ENCODE measurements at places on chromosomes 2 and 18.

DNA sequence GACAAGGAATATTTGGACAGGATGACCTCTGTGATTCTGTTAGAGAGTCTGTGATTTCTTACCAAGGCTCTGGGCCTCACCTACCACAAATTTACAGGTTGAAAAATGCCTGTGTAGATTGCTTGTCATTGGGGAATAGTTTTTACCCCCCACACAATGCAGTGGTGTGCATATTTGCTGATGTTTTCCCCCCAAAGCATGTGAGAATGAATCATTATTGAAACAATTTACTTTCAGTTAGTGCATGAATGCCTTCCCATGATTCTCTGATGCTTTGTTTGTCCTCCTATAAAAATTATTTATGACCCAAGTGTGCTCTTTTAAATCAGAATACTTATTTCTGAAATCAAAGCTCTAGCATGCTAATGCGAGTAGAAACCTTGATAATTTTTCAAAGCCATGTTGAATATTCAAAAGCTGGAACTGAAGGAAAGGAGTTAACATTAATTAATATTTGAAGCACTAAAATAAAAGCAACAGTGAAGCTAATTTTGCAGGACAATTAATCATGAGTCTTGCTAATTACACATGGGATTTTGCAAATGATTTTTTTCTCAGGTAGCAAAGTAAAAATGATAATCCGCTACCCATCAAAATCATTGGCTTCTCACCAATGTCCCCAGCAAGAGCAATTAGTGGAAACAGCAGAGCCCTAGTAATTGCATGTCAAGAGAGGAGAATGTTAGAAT lies 361.2 kb upstream of the HNRNPA3 start:
- no peak for DNase-seq

GRCh38 chr2:121386707-121387106 lies 101.7 kb upstream of the TFCP2L1 start:
- no peak for DNase-seq

GRCh38 chr2:118168615-118169014 lies 80.3 kb downstream of the INSIG2 start:
- DNase-seq = no peak

GRCh38 chr18:3281456-3282400 lies 19.8 kb downstream of the MYL12B start:
- DNase-seq = no peak

GRCh38 chr2:19722531-19722971 lies 179.2 kb downstream of the TTC32 start:
- DNase-seq = no peak

GRCh38 chr2:176427549-176427948 lies 158.3 kb downstream of the MTX2 start:
- no peak for DNase-seq

GRCh38 chr2:46116553-46116991 lies 180.6 kb upstream of the EPAS1 start:
- no peak for DNase-seq

DNA sequence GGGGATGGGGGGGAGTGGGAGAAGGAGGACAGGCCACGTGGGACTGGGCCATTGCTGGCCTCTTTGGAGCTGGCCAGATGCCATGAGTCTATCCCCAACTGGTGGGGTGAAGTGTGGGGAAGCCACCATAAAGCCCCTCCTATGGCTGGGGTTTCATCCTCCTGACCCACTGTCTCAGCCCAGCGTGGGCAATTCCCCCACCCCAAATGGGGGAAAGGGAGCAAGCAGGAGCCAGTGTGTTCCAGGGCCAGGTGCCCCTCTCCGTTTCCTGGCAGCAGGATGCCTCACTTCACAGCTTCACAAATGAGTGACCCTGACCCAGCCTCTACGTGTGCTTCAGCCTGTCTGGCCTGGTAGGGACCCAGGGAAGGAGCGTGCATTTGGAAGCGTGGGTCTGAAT lies 474.7 kb upstream of the HS6ST1 start:
- DNase-seq = no peak

DNA sequence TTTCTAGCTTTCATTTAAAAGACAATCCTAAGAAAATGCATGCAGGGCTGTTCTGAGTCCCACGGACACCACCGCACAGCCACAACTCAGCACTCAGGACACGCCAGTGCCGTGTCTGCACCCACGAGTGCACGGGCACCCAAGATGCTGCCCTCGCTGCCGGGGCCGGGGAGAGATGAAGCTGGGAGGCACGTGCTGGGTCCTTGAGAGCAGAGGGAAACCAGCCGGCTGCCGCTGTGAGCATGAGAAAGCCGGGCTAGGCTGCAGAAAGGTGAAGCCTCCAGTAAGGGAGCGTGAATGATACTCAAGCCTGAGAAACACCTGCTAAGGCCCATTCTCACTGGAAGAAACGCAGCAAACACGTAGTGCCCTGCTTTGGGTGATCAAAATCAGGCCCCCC lies 4.8 kb downstream of the COPS9 start:
- DNase-seq = no peak

DNA sequence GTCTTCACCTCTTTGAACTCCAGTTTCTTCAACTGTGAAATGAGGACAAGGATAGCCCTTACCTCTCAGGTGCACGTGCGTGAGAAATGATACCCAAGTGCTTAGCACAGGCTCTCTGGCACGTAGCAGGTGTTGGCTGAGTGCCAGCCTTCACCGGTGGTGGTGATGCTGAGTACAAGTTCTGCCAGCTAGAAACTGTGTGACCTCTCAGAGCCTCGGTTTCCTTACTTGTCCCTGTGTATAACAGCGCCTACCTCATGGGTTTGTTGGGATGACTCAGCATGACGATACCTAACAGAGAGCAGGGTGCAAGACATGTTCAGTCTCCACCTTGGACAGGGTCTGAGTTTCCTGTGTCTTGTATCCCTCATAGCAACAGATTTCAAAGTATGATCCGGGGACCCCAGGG lies 205.1 kb downstream of the TNS1 start:
- no peak for DNase-seq

- no peak for DNase-seq
Observed at GRCh38 chr2:135986507-135986906, 1.1 kb upstream of the DARS1 start.

DNA sequence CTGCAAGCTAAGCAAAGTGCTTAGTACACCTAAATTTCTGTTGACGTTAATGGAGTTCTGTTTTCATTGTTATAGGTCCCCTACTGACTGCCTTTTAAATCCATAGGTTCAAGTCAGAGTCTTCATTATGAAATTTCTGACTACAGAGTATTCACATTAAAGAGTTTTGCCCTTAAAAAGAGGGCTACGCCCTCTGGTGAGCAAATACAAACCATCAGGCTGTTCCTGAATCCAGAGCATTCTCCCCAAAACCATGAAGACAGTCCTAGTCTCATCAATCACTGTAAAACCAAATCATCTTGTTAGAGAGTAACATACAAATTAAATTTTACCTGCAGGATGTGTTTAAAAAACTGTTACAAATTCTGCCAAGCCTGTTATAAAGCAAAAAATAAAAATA lies 1091.7 kb downstream of the TDRD15 start:
- DNase-seq = no peak

DNA sequence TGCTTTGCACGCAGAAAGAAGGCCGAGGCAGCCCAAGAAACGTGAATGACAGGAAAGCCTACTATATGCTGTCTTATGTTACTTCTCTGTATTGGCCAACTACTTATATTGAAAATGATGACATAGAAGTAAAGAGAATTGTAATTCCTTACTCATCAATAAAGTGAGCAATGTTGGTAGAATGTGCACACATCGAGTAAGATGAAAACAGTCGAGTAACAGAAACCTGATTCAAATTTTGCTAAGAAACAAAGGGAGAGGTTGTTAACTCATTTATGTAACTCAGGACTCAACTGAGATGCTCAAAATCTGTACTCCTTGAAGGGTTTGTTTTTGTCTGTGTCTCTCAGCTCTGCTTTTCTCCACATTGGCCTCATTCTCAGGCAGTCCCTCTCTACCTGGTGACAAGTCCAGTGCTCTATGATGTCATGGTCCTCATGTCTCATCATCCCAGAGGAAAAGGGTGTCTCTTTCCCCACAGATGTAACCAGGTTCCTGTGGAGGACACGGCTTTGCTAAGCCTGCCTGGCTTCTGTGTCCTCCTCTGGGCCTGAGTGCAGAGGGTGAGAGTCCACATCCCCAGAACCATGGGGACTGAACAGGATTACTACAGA lies 30.3 kb upstream of the CCDC93 start:
- DNase-seq = no peak

DNA sequence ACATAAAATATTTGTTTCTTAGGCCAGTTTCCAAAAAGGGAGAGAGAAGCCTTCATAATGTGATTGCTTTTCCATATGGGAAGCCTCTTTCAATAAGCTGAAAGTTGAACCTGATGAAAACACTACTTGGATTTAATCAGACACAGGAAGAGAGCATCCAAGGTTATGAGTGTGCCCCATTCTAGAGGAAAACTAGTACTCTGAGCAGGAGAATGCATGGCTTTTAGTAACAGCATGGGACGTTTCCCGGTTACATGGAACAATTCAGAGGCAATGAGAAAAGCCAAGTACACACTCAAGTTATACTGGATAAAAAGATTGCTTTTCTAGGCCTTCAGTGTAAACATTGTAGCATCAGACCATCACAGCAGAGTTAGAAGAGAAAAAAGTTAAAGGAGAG lies 315.8 kb downstream of the ZNF516 start:
- no peak for DNase-seq

DNA sequence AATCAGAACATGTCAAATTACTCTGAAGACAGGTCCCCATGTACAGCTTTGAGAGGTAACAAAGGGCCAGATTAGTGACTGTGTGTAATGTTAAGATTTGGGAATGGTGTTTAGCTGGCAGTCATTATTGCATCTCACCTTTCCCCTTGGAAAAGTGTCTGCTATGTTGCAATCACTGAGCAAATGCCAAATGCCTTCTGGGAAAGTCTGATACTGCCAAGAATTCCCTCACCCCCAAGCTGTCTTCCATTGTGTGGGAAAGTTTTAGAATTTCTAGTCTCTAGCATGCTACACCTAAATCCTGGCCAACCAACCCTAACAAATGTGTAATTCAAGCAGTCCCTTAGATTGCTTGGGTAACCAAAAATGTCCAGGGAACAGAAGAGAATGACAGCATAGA lies 13.6 kb upstream of the PELI1 start:
- no peak for DNase-seq

DNA sequence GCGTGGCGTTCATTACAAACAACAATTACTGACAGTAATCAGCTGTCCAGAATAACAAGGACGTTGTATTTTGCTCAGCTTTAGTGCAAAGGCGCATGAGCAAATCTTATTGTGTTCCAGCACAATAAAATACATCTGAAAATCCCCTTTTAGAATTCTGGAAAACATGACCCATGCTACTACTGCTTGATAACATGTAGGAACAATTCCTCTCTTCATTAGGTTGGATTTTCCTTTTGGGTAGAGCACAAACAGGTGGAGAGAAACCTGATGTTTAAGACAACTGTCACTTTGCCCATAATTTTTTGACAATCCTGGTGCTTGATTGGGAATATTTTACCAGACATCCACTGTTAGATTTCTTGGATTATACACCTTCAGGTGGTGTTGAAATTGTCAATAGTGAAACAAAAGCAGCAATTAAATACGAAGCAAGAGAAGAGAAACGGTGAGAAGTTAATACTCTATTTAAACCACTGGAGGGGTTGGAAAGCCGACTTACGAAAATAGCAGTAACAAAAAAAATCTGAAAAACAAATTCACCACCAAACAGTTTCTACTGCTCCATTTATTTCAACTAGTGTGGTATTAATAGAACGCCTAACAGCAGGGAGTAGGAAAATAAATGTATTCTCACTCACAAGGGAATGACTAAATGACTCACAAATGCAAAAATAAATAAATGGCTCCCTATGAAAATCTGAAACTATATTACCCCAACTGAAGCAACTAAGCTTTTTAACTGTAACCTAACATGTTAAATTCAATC lies 102.7 kb downstream of the CPO start:
- no peak for DNase-seq

- no peak for DNase-seq
Observed at GRCh38 chr2:162123806-162124758, 28.0 kb downstream of the GCG start.

- no peak for DNase-seq
Observed at GRCh38 chr2:150476809-150477302, 10.6 kb downstream of the RND3 start.

DNA sequence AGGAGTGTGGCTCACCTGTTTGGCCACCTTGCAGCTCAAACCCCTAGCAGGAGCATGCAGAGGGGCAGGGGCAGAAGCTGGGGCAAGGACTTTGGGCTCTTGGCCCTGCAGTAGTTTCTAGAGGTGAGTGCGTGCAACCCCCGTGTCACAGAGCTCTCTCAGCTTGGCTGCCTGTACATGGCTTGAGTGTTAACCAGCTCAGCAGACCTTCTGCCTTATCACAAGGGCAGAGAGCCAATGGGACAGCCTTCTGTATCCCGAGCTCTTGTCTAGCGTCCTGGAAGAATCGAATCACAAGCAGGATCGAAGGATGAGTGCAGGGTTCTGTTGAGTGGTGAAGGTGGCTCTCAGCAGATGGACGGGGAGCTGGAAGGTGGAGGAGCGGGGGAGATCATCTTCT lies 120.3 kb upstream of the TMEM18 start:
- DNase-seq = no peak

- DNase-seq = no peak
Observed at GRCh38 chr2:43032213-43033015, 194.0 kb downstream of the ZFP36L2 start.

DNA sequence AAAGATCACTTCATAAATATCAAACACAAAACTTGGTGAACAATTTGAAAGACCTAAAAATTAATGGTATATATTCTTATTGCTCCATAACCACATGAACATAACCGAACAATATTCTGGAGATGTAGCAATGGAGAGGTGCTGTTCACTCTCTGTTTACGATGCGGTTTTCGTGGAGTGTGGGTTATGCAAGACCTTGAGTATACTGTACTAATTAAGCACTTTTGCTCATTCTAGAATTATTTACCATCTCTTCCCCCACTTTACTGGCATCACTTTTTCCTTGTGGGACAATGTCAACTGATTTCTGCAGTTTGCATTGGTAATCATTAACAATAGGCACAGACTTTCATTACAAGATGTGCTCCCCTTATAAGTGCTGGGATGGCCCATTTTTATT lies 97.6 kb downstream of the RAPH1 start:
- no peak for DNase-seq

GRCh38 chr18:74333091-74333490 lies 17.5 kb downstream of the C18orf63 start:
- DNase-seq = no peak

- no peak for DNase-seq
Observed at GRCh38 chr2:97708608-97709007, 4.8 kb upstream of the ZAP70 start.

DNA sequence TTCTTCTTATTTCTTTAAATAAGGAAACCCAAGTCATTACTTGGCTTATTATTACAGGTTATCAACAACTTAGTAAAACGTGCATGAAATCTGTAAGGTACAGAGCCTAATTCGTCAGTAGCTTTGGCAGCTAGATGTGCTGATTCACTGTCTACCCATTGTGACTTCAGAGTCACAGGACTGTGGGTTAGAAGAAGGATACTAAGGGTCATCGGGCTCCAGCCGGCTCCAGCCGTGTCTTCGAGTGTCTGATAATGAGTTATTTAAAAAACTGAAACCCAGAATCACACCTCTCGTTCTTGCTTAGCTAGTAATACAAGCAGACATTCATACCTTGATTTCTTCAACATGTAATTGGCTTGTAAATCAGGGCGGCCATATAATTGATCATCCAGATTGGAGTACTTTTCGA lies 170.5 kb downstream of the FMNL2 start:
- DNase-seq = no peak
